Sciatic nerve (tissue), 2 donors: ENCODE measurements at places on chromosomes 5 and 9. TPM values are rescaled to one million over a fixed set of nuclear protein-coding genes. Genes with fewer than 3 reads are reported as not detected.

The TMEM252 gene
- total RNA-seq, result not detected

The LRRC14B gene
- total RNA-seq, result not detected

The PCDHGB4 gene
- 9.0 TPM for total RNA-seq

The RXRA gene
- 78.1 TPM for total RNA-seq

The PSD2 gene
- total RNA-seq, result 0.53 TPM

The ZNF883 gene
- 3.6 TPM for total RNA-seq
